ENCODE measurements at places on chromosomes 1 and 21.
A peak's percentile ranks its signal among the peaks of the same experiment; 100 is the strongest.

DNA sequence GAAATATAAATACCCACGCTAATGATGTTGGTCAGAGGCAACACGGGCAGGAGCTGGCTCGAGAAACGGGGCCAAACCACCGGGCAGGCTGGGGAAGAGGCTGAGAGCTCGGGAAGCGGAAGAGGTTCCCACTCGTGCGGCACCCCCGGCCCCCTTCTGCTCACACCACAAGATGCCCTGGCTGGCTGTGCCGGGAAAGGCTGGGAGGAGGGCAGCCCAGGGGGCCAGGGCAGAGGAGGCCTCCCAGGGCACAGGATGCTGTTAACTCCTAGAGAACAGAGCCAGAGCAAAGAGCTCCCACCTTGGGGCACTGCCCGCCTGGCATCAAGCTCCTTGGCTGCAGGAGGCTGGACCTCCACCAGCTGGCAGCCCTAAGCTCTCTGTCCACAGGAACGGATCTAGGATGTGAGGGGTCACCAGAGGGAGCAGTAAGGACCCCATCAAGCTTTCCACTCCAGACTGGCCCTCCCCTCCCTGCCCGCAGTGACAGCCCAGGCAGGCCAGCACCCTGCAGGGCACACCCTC is 44.8 kb downstream of the CASZ1 start:
- DNase-seq, result no peak

- peak; percentile 16 for DNase-seq
Measured at GRCh38 chr1:30379684-30380624, 343.4 kb downstream of the MATN1 start.

GRCh38 chr1:20365421-20366055 is 74.9 kb downstream of the VWA5B1 start:
- DNase-seq, result no peak

GRCh38 chr1:188170411-188170810 is 1341.7 kb downstream of the PLA2G4A start:
- no peak for DNase-seq

DNA sequence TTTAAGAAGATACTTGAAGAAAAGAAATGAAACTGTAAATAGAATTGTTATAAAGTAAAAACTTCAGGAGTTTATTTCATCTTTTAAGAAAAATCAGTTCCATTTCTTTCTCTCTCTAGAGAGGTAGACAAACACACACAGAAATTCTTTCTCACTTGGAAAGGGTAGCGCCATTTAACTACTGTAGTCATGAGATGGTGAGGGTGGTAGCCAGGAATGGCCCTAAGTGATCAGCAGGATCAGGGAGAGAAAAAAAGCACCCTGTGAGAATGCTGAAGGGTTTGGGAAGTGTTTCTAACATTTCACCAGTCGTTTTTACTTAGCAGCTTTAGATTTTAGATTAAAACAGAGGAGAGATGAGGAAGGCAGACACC is 205.7 kb upstream of the RUNX1 start:
- no peak for DNase-seq

DNA sequence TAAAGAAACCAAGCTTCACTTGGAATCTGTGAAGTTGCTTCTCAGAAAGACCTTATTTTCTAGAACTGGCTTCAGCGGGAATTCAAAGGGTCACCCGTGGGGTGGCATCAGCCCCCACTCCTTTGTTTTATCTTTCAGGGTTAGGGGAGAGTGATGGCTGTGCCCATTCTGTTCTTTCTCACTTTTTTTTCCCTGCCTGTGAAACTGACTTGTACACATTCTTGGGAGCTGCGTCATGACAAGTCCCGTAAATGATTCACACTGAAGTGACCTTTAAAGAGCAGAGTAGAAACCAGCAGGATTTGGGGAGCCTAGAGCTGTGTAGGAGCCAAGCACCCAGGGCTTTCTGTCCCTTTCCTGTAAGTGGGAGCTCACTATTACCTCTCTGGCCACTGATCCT is 43.8 kb downstream of the SLC44A3 start:
- no peak for DNase-seq

DNA sequence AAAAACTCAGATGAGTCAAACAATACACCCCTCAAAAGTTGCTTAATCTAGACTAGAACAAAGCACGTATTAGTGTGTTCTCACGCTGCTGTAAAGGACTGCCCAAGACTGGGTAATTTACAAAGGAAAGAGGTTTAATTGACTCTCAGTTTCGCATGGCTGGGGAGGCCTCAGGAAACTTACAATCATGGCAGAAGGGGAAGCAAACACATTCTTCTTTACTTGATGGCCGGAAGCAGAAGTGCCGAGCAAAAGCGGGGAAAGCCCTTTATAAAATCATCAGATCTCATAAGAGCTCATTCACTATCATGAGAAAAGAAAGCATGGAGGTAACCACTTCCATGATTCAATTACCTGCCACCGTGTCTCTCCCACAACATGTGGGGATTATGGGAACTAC is 10.1 kb downstream of the JAM2 start:
- no peak for DNase-seq

GRCh38 chr21:32048353-32048752 is 175.5 kb downstream of the HUNK start:
- no peak for DNase-seq

DNA sequence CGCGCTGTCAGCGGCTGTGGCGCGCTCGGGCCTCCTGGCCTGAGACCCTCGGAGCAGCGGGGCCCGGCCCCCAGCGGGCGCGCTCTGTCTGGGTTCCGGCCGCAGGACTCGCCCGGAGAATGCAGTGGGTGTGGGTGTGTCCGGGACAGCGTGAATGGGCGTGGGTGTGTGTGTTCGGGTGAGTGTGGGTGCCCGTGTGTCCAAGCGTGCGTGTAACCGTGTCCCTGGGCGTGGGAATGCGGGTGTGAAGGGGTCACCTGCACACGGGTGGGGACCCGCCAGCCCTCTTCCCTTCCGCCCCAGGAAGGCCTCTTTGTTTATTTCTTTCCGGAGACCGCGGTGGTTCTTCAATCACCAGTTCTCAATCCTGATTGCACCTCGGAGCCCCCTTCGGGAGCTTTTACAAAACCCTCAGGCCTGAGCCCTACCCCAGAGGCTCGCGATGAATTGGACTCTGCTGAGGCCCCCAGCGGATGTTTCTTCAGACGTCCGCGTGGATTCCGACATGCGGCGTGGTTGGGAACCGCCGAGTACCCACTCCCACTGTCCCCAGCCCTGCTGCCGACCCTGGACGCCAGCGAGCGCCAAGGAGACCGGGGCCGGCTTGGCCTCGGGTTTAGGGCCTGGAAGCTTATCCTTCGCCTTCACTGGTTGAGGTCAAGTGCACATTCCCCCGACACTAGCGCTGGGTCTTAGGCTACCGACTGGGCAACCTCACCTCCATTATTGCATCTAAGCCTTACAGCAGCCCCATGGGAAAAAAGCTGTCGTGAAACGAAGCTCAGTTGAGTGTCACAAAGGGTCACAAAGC is 19.3 kb downstream of the SERTAD4 start:
- no peak for DNase-seq

DNA sequence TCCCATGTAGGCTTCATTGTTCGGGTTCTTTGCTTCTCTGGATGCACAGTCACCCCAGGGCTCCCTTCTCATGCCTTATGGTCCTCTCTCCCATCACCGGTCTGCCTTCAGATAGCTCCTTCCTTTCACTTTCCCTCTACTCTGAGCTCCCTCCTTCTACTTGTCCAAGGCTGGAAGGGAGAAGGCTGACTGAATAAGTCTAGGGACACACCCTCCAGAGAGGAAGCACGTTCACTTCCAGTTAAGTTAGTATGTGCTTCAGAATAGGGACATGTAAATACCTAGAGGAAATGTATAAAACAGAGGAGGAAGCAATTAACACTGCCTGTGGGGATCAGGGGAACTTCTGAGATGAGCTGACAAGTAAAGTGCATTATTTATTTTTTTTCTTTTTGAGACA is 23.5 kb downstream of the CXADR start:
- no peak for DNase-seq

GRCh38 chr21:35170818-35171217 is 121.7 kb upstream of the RUNX1 start:
- no peak for DNase-seq

- no peak for DNase-seq
Measured at GRCh38 chr1:12477936-12478611, 139.9 kb downstream of the DHRS3 start.

DNA sequence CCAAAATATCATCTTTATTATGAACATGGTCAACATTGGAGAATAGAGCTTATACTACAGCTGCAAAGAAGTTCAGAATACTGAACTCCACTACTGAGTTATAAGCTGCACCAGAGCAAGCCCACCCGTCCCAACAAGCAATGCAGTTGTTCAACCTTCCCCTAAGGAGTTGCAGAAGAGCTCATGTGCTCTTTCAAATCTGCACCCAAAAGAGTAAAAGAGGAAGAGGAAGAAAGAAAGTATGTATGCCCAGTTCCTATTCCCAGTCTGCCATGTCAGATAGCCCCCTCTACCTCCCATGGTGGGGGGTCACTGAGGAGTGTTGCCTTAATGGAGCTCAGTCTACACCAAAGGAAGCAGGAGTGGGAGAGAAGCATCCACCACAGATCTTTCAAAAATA is 6.9 kb downstream of the C1orf162 start:
- DNase-seq, result no peak

DNA sequence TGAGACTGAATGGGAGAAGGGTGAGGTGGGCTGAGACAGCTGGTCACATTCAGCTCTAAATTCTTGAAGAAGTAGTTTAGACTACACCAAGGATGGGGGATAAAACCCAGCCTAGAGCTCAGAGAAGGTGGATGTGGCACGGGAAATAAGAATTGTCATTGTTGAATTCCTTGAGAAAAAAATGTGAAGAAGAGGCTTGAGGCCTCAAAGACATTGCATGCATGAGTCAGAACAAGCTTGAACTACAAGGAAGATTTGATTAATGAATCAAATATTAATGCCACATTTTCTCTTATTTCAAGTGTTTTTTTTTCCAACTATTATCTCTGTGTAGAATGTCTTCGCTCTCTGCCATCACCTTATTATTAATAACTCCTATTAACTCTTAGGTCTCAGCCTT is 58.9 kb downstream of the MAP3K7CL start:
- no peak for DNase-seq

DNA sequence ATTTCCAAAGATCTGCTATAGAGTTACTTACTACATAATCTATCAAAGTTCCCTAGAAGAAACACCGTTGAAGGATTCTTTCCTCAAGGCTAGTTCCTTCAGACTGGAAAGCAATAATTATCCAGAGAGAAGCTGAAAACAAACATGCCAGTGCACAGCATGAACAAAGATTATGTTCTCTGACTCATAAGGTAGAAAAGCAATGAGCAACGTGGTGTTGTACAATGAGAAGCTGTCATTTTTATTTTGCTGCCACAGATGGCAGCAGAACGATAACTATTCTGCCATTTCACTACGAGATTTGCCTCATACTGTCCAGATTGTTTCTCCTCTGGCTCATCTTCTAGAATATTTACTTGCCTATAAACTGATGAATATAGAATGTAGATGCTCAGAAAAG is 10.7 kb downstream of the EXTL2 start:
- no peak for DNase-seq

GRCh38 chr1:39969531-39970270 is 14.8 kb downstream of the MFSD2A start:
- DNase-seq, result no peak

DNA sequence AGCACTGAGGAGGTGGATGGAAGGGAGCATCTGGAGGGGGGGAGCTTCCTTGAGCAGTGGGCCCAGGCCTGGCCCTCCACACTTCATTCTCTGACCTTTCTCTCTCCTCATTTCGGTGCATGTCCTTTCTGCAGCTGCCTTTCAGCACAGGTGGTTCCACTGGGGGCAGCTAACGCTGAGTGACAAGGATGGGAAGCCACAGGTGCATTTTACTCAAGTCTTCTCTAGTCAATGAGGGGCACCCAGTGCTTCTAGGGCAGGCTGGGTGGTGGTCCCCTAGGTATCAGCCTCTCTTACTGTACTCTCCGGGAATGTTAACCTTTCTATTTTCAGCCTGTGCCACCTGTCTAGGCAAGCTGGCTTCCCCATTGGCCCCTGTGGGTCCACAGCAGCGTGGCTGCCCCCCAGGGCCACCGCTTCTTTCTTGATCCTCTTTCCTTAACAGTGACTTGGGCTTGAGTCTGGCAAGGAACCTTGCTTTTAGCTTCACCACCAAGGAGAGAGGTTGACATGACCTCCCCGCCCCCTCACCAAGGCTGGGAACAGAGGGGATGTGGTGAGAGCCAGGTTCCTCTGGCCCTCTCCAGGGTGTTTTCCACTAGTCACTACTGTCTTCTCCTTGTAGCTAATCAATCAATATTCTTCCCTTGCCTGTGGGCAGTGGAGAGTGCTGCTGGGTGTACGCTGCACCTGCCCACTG is 43.2 kb downstream of the YARS1 start:
- no peak for DNase-seq

DNA sequence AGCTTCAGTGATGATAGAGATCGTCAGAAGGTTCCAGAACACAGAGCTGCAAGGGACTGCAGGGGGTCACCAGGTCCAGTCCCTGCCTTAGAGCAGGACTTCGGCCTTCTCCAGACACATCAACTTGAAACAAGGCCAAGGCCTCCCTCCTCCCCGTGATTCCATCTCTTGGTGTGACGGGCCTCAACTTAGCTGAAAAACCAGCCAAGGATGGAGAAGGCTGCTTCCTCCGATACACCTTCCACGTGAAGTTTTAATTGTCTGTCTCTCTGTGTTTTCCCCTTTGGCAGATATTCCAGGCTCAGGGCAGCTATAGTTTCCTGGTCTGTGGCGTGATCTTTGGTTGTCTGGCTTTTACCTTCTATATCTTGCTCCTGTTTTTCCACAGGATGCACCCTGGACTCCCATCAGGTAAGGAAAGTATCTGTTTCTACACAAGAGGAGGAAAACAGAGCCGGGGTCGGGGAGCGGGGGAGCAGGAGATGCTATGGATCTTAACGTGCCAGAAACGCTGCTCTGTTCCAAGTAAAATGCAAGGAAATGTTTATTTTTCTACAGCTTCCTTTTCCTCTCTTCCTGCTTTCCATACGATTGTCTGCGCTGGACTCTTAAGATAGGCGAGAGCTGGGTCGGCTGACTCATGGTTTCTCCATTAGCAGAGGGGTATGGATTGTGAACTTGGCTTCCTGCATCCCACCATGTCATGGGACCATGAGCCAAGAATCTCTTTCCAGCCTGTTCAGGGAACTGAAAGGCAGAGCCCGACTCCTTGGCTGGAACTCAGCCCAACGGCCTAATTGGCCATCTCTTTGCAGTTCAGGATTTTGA is 32.8 kb downstream of the ELK4 start:
- DNase-seq, result no peak

- no peak for DNase-seq
Measured at GRCh38 chr1:68780919-68781318, 284.0 kb upstream of the DEPDC1 start.

DNA sequence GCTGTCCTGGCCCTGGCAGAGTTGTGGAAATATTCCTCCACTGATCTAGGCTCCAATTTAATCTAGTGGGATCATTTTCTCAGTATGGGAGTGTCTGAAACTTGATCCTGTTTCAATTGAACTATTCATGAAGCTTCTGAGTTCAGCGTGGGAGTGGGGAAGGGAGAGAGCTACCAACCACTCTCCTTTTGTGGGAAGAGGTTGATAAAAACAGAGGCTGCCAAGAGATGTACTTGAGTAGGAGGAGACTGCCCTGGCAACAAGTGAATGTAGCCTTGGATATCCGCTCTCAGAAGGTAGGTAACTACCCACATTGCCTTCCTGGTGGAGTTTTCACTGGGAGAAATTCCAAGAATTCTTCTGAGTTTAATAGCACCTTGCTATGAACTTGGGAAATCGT is at the start of gene CTXND2:
CTXND2 (plus strand) TSS at position 119 of the 400 bp plus-strand sequence. CDS start 25,179 bp downstream, outside the sequence.
- DNase-seq, result no peak

Measured in activated T-cell treated with anti-CD3 and anti-CD28 coated beads for 1 hour (primary cell).